ENCODE measurements at places on chromosomes 3 and 15. TPM values are rescaled to one million over a fixed set of nuclear protein-coding genes. Genes with fewer than 3 reads are reported as not detected.

The GNB5 gene
- total RNA-seq = 8.9 TPM

The CLSTN2 gene
- total RNA-seq = 3.1 TPM

The CFAP100 gene
- not detected for total RNA-seq

The LRTM1 gene
- total RNA-seq = 99.9 TPM

The EFCAB12 gene
- 0.04 TPM for total RNA-seq

The COL8A1 gene
- 1.1 TPM for total RNA-seq

The CKMT1A gene
- not detected for total RNA-seq

The LRRC2 gene
- 4.1 TPM for total RNA-seq

The KLHL6 gene
- total RNA-seq = 1.5 TPM

The TMEM108 gene
- 6.3 TPM for total RNA-seq

The DUOXA1 gene
- total RNA-seq = 0.18 TPM

The SATB1 gene
- 29.0 TPM for total RNA-seq

The ADAMTSL3 gene
- 42.8 TPM for total RNA-seq

The WDR93 gene
- total RNA-seq = 0.04 TPM

The MRPS22 gene
- total RNA-seq = 64.7 TPM

The APBA2 gene
- total RNA-seq = 4.7 TPM

The MOBP gene
- not detected for total RNA-seq

The TPM1 gene
- 4,342 TPM for total RNA-seq

The CPEB1 gene
- 1.3 TPM for total RNA-seq

The RAB6B gene
- total RNA-seq = 2.0 TPM

The POLQ gene
- 2.7 TPM for total RNA-seq

The AP3B2 gene
- 0.18 TPM for total RNA-seq

The GJD2 gene
- 3.0 TPM for total RNA-seq

The MUC20 gene
- 0.66 TPM for total RNA-seq

The CCDC39 gene
- total RNA-seq = not detected

The SLC22A14 gene
- 0.18 TPM for total RNA-seq

The IQCH gene
- total RNA-seq = 1.6 TPM

The MESP1 gene
- total RNA-seq = 0.75 TPM

The IL16 gene
- 3.9 TPM for total RNA-seq

The INKA1 gene
- total RNA-seq = 13.2 TPM

The PHLDB2 gene
- total RNA-seq = 63.8 TPM

The DNAH12 gene
- 0.58 TPM for total RNA-seq

The SEMA6D gene
- total RNA-seq = 44.9 TPM

The TJP1 gene
- 36.0 TPM for total RNA-seq

The PLA2G4E gene
- total RNA-seq = 0.80 TPM

The GOLGA6L10 gene
- total RNA-seq = 0.44 TPM

The SENP7 gene
- 41.3 TPM for total RNA-seq

The ARHGEF3 gene
- total RNA-seq = 22.2 TPM

The LNP1 gene
- 5.9 TPM for total RNA-seq

The DOCK3 gene
- 0.18 TPM for total RNA-seq

The TMCO5A gene
- not detected for total RNA-seq

The RAD54L2 gene
- 9.2 TPM for total RNA-seq

The ZNF385D gene
- total RNA-seq = 10.6 TPM

The RBP2 gene
- not detected for total RNA-seq

The EIF4G1 gene
- total RNA-seq = 115 TPM

The HHATL gene
- total RNA-seq = 18.1 TPM

The SPATA12 gene
- 0.04 TPM for total RNA-seq

The FAM162A gene
- total RNA-seq = 33.6 TPM

The ZNF502 gene
- total RNA-seq = 8.4 TPM

The FOXL2NB gene
- total RNA-seq = not detected
